ENCODE measurements at places on chromosomes 5 and 9.

GRCh38 chr5:34657988-34658387 is 1.9 kb downstream of the RAI14 start:
- no peak for DNase-seq

DNA sequence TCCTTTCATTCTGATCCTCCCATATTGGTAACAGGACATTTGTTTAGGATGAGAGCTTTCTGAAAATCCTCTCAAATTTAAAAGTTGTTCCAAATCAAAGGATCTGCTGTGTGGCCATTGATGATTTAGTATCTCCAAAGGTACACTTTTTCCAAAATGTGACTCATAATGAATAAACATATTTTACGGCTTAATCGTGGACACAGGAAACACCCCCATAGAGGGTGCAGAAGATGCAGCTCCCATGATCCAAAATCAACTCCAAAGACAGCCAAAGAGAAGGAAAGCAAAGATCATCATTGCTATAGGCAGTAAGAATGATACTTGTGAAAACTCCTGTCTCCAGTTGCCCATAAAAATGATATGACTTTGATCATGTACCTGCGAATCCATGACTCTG is 239.7 kb downstream of the PIK3R1 start:
- DNase-seq, result no peak

DNA sequence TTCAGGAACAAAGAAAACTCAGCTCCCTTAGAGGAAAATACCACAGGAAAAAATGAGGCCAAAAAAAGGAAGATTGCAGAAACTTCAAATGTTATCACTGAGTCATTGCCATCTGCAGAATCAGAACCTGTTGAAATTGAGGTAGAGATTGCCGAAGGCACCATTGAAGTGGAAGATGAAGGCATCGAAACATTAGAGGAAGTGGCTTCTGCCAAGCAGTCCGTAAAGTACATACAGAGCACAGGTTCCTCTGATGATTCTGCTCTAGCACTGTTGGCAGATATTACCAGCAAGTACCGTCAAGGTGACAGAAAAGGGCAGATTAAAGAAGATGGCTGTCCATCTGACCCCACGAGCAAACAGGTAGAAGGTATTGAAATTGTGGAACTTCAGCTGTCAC is 30.8 kb upstream of the NIM1K start:
- no peak for DNase-seq

GRCh38 chr5:36655161-36655560 is 48.8 kb downstream of the SLC1A3 start:
- no peak for DNase-seq

DNA sequence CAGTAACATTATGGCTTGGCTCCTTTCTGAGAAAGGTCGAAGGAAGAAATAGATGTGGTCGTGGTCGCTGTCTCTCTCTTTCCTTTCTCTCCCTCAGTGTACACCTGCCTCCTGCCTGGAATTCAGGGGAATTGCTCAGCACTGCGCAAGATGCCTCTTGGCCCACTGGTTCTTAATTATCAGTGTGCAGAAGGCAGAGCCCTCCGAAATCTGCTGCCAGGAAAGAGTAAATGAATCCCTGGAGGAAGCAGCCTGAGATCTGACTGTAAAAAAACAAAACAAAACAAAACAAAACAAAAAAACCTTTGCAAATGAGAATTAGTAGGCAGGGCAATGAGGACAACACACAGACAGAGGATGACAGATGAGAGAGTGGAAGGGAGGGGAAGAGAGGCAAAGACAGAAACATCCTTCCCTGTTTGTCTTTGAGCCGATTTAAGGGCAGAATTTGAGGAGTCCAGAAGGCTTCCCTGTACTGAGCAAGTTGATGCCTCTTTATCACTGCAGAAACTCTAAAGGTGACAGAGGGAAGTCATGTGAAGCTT is 113.8 kb upstream of the PUM3 start:
- DNase-seq, result no peak

DNA sequence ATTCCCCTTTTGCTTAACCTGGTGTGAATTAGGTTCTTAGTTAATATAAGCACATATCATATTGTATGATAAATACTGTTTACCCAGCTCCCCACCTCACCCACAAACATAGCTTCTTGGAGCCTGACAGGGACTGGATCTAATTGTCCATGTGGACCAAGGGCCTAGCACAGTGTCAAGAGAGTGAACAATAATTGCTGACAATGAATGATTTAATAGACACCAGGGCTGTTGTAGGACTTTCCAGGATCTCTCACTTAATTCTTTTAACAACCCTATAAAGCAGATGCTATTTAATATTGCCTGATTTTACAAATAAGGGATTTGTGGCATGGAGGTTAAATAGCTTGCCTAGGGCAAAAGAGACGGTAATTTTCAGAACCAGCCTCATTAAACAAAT is 24.8 kb downstream of the AK3 start:
- DNase-seq, result no peak

DNA sequence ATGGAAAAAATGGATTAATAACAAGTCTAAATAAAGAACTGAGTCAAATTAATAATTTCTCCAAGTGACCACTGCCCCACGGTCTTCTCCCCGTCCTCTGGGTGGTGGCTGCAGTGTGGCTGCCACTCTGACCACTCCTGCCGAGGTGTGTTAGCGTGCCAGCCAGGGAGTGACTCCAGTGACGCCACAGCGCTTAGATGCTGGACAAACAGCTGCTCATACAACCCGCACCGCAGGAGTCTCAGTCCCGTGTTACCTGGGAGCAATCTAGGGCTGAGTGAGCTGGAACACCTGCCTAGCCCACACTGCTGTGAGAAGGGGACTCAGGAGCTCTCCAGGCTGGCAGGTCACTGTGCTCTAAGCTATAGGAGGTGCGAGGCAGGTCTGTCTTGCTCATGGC is 10.2 kb downstream of the MAPK9 start:
- DNase-seq, result no peak

GRCh38 chr5:116418016-116418415 is 156.6 kb downstream of the SEMA6A start:
- DNase-seq, result no peak

DNA sequence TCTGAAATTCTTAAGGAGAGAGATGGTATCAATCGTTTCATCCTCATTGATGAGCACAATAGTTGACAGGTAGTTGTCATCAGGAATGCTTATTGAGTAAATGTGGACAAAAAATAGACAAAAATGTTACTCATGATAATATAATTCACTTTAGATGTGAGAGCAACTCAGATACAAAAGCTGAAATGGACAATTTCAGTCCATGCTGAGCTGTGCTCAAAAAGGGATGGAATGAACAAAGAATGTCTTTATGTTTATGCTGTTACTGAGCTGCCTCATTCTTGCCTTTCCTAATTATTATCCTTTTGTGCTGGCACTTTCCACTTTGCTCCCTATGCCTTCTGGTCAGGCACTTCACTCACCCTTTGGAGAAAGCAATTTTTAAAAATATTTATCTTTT is 49.5 kb downstream of the JAKMIP2 start:
- no peak for DNase-seq

DNA sequence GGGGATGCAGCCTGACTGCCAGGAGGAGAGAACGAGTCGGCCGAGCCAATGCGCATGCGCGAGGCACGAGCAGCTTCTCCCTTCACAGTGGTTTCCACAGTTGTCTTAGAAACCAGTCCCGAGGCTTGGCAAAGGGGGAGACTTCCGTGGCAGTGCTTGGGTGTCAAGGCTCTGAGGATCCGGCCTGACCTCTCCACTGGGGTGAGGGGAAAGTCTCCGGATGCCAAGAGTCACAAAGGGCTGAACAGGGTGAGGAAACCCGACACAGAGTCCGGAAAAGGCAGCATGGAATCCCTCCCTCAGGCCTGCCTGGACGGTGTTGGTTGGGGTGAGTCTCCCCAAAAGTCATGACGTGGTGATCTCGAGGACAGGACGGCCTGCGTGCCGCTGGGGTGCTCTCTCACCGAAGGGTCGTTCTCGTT is 475.5 kb downstream of the SPATA31A7 start:
- DNase-seq, result no peak

- DNase-seq, result no peak
These were observed 858.8 kb upstream of the NUDT12 start for GRCh38 chr5:104421431-104421830.

GRCh38 chr5:167827766-167828165 is 463.7 kb upstream of the WWC1 start:
- DNase-seq, result no peak

GRCh38 chr5:41776435-41776834 is 93.8 kb downstream of the OXCT1 start:
- DNase-seq, result no peak

GRCh38 chr9:70413464-70413798 is 1.0 kb downstream of the KLF9 start:
- no peak for DNase-seq

DNA sequence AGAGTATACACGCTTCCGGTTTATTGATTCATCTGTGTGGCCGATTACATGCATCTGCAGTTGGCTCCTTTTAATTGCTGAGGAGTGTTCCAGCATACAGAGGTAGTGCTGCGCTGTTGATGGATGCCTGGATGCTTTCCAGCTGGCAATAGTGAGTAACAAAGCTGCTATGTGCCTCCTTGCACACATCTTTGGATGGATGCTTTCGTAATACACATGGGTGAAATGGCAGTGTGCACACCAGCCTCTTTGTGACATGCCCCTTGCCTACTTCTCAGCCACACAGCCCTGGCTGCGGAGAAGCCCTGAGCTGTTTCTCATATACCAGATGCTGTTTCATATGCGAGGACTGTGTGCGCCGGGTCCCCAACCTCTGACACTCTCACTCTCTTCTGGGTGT is 151.0 kb downstream of the GADD45G start:
- no peak for DNase-seq

- DNase-seq, result no peak
These were observed 2.3 kb downstream of the FBXO38 start for GRCh38 chr5:148386041-148386440.

- no peak for DNase-seq
These were observed 27.9 kb downstream of the MED10 start for GRCh38 chr5:6350277-6351090.

GRCh38 chr5:157593052-157593757 is 17.6 kb upstream of the ADAM19 start:
- DNase-seq, result no peak

- DNase-seq, result peak; percentile 54
These were observed 76.9 kb downstream of the ST8SIA4 start for GRCh38 chr5:100826133-100826532.

GRCh38 chr5:180540050-180540694 is 46.0 kb downstream of the CNOT6 start:
- peak; percentile 37 for DNase-seq

DNA sequence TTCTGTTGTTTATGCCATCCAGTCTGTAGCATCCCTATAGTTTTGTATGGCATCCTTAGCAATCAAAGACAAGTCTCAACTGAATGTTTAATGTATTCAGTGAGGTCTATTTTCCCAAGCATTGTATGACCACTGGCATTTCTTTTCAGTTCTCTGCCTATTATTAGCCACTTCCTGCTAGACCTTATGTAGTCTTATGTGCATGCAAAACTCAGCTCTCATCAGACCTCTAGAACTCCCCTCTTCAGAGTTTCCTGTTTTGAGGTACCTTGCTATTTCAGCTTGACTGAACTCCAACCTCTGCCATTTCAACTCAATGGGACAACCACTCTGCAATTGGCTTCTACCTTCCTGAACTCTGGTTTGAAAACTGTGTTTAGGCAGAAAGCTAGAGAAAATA is 113.2 kb downstream of the SLC25A46 start:
- peak; percentile 34 for DNase-seq

- no peak for DNase-seq
These were observed 51.1 kb downstream of the TTLL11 start for GRCh38 chr9:122042056-122042455.

- no peak for DNase-seq
These were observed 8.1 kb downstream of the MEGF10 start for GRCh38 chr5:127298656-127299055.

DNA sequence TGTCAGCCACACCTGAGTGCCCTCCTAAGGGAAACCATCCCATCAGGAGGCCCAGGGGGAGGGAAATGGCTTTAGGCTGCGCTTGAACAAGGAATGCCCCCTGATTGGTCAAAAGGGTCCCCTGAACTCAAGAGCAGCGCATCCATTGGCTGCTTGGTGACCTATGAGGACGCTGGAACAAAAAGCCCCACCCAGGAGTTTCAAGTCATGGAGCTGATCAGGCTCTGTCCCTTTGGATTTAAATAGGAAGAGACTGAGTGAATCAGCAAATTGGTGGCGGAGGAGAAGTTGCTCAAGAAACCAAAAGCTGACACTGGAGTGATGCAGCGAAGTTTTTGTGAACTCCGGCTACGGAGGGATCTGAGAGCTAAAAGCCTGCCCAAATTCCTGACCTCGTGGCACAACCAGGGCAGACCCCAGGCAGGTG is 66.7 kb downstream of the SMIM23 start:
- no peak for DNase-seq

DNA sequence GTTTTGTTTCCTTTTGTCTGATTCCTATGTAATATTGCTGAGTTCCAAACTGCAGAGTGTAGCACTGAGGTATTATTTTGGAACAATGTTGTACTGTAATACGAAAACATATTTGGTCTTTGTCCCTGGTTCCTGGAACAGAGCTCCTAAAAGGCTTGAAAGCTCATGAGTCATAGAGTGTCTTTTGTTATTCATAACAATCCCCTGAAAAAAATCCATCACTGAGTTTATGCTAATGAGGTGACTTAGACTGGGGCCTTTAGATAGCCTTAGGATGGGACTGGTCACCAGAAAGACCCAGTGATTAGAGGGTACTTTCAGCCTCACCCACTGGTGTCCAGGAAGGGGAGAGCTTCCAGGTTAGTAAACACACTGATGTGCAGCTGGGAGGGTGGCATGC is 132.7 kb upstream of the POU5F2 start:
- DNase-seq, result no peak

GRCh38 chr9:133845440-133845839 is 107.3 kb upstream of the SARDH start:
- DNase-seq, result no peak

DNA sequence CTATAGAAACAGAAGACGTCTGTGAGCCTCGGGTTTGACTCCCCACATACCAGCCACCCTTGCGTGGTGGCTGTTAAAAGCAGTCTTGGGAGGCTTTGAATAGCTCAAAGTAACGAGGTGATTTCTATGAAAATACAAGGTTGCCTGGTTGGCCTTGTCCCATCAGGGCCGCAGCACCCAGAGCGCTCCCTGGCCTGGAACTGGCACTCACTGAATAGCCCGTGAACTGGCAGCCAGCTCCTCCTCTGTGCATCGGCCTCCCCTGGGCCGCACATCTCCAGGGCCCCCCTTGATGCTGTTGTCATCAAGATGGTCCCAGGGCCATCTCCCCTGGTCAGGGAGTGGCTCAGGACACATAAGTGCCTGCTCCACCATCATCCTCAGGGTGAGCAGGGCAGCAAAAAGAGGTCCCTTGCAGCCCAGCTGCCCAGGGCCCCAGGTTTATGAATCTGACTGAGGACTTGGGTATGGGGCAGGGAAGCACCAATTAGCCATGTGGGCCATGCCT is 144.6 kb upstream of the PPP1R26 start:
- DNase-seq, result no peak

GRCh38 chr5:124480964-124481363 is 265.5 kb downstream of the ZNF608 start:
- DNase-seq, result no peak

GRCh38 chr5:119276978-119277377 is 78.8 kb upstream of the TNFAIP8 start:
- DNase-seq, result no peak

GRCh38 chr5:2038321-2039179 is 155.8 kb upstream of the IRX4 start:
- peak; percentile 73 for DNase-seq

All from GM06990 (cell line).